ENCODE measurements at places on chromosomes 11 and 22.
A peak's percentile ranks its signal among the peaks of the same experiment; 100 is the strongest.

GRCh38 chr22:17829695-17830042 lies 55.4 kb upstream of the BID start:
- no peak for DNase-seq

- no peak for DNase-seq
Measured at GRCh38 chr11:99079576-99079975, 58.8 kb downstream of the CNTN5 start.

DNA sequence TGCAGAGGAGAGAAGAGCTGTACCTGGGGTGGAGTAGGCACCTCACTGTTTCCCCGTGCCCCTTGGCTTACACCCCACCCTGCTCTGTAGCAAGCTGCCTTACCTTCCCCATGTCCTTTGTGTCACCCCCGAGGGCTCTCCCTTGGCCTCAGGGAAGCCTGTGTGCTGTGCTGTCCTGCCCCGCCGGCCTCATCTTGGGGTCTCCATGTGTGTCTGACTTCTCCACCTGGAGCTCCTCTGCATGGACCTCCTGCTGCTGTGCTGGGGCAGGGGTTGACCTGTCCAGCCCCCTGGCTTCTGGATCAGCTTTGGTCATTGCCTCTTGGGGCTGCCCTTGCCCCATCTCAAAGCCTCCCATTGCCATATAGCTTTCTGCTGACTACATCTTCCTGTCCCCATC lies 59.8 kb downstream of the OSBP2 start:
- DNase-seq, result no peak

- no peak for DNase-seq
Measured at GRCh38 chr22:35411102-35411501, 11.2 kb downstream of the MCM5 start.

GRCh38 chr11:82007521-82007920 lies 726.1 kb downstream of the FAM181B start:
- DNase-seq, result no peak

DNA sequence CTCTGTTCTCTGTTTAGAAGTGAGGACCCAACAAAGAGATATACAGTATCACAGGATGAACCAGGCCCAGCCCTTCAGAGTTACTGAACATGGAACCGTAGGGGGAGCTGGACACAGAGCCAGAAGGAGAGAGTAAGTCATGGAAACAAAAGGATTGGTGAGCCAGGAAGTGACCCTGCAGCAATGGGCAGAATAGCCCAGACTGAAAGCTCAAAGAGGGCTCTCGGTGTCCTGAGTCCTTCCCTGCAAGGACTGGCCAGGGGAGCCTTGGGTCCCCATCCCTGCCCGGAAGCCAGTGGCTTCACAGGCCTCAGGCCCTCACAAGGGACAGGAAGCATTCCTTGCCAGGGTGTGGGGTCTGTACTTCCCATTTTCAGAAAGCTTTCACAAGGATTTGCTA lies 150.6 kb downstream of the SPATA19 start:
- no peak for DNase-seq

- no peak for DNase-seq
Measured at GRCh38 chr11:110465231-110465630, 35.5 kb downstream of the FDX1 start.

GRCh38 chr11:125918140-125918840 lies 14.0 kb downstream of the DDX25 start:
- no peak for DNase-seq

DNA sequence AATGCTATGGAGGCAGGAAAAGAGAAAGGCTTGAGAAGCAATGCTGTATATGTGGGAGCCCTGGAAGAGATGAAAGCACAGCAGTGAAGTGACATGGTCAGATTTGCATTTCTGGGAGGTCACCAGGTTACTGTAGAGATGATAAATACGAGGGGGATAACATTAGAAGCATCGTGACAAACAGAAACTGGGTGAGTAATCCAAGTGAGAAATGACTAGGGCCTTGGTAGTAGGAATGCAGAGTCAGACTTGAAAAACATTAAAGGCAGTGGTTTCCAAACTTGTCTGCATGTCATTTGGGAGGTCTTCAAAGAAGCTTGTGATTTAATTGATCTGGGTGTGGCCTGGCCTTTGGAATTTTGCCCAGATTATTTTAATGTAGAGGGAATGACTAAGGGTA lies 43.9 kb downstream of the CCDC34 start:
- DNase-seq, result peak; percentile 52

GRCh38 chr11:117706322-117706814 lies 90.6 kb downstream of the DSCAML1 start:
- DNase-seq, result no peak

DNA sequence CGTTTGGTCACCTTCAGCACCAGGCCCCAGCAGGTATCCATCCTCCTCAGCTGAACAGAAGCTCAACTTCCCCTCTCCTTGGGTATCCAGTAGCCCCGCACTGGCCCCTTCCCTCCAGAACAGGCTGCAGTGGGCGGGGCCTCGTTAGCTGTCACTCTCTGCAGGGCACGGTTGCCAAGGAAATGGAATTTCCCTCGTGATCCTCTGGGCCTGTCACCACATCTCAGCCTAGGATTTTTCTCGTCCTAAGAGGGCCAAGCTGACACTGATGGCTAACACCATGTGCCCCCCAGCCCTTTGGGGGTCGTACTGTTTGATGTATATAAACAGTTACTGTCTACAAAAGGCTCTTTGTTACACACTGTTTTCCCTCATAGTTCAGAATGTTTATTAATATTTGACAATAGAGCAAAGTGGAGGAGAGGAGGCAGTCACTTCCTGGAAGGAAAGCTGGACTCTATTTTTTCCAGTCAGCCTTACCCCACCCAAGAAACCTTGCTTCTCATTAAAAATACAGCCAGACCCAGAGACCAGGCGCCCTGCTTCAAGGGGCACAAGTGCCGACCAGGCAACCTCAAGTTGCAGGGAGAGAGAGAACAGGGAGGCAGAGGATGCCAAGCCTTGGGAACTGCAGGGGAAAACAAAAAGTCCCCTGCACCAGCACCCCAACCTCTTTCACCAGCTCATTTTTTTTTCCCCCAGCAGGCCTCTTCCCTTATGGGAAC lies 44.5 kb downstream of the FEZ1 start:
- DNase-seq, result peak; percentile 50
